GM23248 (cell line): ENCODE measurements at places on chromosomes 7 and 10.

GRCh38 chr10:62502995-62503613 lies 128.9 kb downstream of the ZNF365 start:
- DNase-seq, result peak; percentile 45

DNA sequence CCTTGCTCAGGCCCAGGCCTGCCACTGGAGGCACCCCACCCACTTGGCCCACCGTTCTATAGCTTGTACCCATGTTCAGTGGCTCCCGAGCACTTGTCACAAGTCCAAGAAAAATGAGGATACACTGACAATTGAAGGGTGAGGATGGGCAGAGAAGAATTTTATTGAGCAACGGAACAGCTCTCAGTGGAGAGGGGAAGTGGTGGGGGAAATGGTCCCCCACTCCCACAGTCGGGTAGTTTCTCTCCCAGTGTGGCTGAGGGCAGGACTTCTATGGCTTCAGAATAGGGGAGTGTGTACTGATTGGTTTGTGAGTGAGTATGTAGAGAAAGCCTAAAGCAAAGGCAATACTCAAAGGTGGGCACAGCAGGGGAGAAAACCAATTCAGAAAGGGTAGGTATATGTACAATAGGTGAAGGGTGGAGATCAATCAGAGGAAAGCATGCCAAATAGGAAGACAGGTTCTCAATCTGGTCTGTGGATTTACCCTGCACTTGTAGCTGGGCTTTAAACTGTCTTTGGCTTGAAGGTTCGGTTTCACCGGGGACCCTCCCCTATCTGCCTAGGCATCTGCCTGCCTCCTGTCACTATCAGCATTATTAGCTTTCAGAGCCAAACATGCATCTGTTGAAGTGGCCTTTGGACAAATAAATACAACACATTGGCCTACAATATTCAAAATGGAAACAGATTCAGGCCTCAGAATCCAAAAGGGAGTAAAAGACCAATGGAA lies 8.9 kb upstream of the TSPAN13 start:
- no peak for DNase-seq

- DNase-seq, result no peak
Measured at GRCh38 chr7:33685981-33686683, 219.2 kb upstream of the BMPER start.

DNA sequence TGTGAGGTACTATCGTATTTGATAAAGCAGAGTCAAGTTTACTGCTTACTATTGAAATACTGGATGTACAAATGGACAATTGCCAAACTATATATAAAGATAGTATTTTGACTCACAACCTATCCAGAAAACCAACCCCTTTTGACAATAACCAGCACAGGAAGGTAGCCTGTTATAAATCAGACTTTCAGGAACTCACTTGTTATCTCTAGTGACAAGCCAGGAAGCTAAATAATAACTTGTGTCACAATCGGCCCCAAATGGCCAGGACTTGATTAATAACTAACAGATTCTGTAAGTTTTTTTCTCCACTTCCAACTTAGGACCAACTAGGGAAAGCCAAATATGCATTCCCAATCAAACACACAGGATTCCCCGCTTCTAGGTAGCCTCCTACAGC lies 38.8 kb upstream of the SLC35G1 start:
- DNase-seq, result no peak

GRCh38 chr7:82210416-82211184 lies 233.0 kb downstream of the CACNA2D1 start:
- peak; percentile 8 for DNase-seq

DNA sequence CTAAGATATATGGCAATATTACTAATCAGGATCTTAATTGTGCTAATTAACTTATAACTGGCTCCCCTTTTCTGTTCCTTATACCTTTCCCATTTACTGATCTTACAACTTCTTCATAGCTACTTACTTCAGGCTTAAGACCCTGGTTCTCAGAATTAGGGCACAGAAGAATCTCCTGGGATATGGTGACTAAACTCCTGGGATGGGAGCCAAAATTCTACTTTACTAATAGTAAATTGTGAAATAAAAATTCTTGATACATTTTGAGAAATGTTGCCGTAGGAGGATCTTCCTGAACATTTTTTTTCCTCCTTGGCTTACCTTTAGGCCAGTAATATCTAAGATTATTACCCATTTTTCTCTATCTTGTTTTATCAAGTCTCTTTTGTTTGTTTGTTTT lies 309.5 kb downstream of the ATRNL1 start:
- DNase-seq, result peak; percentile 46

GRCh38 chr10:117536072-117536865 lies 6.3 kb upstream of the EMX2 start:
- DNase-seq, result peak; percentile 37
